ENCODE measurements at places on chromosomes 12 and 14. TPM values are rescaled to one million over a fixed set of nuclear protein-coding genes. Genes with fewer than 3 reads are reported as not detected.

CRACR2A gene
- 1.2 TPM for total RNA-seq

KRT77 gene
- not detected for total RNA-seq

GALNT8 gene
- not detected for total RNA-seq

LGR5 gene
- not detected for total RNA-seq

MDGA2 gene
- total RNA-seq = not detected

RAB35 gene
- total RNA-seq = 65.9 TPM

RNASE3 gene
- total RNA-seq = not detected

ABCD2 gene
- total RNA-seq = not detected

KRT78 gene
- not detected for total RNA-seq

C12orf50 gene
- not detected for total RNA-seq

MGST1 gene
- 804 TPM for total RNA-seq

LAG3 gene
- total RNA-seq = 1.6 TPM

KLRK1 gene
- not detected for total RNA-seq

PRR4 gene
- 1.6 TPM for total RNA-seq

DACT1 gene
- total RNA-seq = 0.50 TPM

HPD gene
- 1.8 TPM for total RNA-seq

TRIM9 gene
- total RNA-seq = 10.5 TPM

IL31 gene
- not detected for total RNA-seq

CLEC1B gene
- total RNA-seq = not detected

HOTAIR gene
- 0.09 TPM for total RNA-seq

PSMB11 gene
- not detected for total RNA-seq

TEAD4 gene
- 45.4 TPM for total RNA-seq

ARG2 gene
- 1.3 TPM for total RNA-seq

SMIM41 gene
- total RNA-seq = not detected

KIAA0586 gene
- 8.2 TPM for total RNA-seq

SLC4A8 gene
- total RNA-seq = 1.2 TPM

DPPA3 gene
- total RNA-seq = not detected

DCAF4 gene
- 23.7 TPM for total RNA-seq

REP15 gene
- total RNA-seq = 0.62 TPM

TMEM117 gene
- 2.5 TPM for total RNA-seq

ETNK1 gene
- 31.5 TPM for total RNA-seq

MYF5 gene
- not detected for total RNA-seq

APOLD1 gene
- 0.30 TPM for total RNA-seq

GALNT6 gene
- 4.0 TPM for total RNA-seq

MSI1 gene
- total RNA-seq = 1.1 TPM
